ENCODE measurements at places on chromosomes 11 and 22.

DNA sequence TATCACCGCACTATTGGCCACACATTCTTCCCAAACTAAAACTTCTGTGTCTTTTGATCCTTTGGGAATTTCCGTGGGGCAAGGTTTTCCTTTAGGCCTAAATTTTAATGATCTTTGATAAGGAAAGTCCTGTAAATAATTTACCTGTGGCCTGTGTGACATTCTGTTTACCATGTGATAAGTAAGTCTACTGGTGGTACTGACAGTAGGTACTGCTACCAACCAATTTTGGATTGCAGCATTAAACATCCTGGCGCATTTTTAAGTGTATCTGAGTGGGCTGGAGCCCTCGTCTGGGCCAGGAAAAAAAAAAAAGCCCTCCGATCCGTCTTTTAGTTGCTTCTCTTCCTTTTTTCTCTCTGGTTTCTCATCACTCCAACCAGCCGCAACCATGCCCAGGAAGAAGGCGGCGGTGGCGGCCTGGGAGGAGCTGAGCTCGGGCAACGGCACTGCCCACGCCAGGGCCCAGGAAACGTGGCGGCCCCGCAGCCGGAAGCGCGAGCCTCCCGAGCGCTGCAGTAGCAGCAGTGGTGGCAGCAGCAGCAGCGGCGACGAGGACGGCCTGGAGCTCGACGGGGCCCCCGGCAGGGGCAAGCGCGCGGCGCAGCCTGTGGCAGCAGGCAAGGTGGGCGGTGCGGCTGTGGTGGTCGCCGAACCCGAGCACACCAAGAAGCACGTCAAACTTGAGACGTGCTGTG, 33.6 kb downstream of the ASRGL1 start:
- DNase-seq: no peak

- DNase-seq: no peak
Measured at GRCh38 chr11:46321757-46322156, 25.5 kb upstream of the DGKZ start.

GRCh38 chr11:128628325-128628673, 40.9 kb upstream of the ETS1 start:
- DNase-seq: no peak

DNA sequence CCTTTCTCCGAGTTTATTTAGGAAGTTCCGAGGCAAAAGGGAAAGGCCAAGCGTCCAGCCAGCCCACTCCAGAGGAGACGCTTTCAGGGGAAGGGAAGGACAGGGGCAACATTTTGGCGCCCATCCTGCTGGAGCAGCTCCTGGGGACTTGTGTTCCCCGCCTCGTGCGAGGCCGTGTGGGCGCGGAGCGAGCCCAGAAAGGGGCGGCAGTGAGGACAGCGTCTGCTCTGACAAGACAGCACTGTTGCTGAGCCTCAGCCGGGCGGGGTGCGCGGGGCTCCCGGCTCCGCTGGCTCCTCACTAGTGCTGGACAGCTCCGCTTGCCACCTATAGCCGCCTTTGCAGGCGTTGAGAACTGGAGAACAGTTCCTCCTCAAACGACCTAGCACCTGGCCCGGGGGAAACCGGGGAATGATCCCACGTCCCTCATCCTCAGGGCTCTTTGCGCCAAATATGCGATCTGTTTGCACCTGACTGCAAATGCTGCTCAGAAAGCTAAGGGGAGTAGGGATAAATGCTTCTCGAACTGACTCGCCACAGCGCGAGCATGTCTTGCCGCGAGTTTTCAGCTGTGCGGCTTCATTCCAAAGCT, 722 bp upstream of the GUCY1A2 start:
- peak; percentile 71 for DNase-seq

DNA sequence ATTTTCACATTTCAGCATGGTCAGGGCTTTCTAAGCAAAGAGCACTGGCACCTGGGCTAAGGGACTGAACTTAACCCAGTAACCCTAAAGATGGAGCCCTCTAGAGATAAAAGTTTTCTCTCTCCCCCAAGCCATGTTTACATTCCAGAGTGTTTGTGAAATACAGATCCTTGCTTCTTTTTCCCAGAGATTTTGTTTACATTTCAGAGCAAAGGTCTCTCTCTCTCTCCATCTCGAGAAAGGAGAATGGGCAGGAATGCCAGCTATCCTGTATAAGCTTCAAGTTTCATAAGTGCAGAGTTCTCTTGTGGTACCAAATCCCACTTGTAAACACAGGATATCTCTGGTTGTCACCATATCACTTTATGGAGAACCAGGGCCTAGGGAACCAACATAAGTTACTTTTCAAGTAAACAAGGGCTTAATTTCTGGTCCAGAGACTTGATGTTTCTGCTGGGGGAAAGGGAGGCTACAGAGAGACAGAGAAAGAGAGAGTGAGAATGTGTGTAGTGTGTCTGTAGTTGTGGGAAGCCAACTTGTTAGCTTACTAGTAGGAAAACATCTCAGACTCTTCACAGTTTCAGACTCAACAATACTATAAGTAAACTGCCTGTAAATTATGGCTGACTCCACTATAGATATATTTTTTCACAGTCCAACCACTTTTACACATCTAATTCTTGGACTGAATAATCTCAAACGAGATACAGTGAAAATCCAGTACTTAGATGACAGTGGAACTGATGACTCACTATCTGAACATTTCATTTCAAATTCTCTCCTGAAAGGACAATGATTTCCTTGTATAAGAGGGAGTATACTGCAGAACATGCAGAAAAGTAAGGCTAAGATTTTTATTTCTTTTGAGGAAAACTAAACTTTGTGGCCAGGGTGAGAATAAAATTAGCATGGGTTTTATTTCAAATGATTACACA, 76.2 kb downstream of the ARHGAP32 start:
- no peak for DNase-seq

All from renal cortex interstitium (tissue), 15 donors.